ENCODE measurements at places on chromosomes 1 and 21. TPM values are rescaled to one million over a fixed set of nuclear protein-coding genes. Genes with fewer than 3 reads are reported as not detected.

DNA sequence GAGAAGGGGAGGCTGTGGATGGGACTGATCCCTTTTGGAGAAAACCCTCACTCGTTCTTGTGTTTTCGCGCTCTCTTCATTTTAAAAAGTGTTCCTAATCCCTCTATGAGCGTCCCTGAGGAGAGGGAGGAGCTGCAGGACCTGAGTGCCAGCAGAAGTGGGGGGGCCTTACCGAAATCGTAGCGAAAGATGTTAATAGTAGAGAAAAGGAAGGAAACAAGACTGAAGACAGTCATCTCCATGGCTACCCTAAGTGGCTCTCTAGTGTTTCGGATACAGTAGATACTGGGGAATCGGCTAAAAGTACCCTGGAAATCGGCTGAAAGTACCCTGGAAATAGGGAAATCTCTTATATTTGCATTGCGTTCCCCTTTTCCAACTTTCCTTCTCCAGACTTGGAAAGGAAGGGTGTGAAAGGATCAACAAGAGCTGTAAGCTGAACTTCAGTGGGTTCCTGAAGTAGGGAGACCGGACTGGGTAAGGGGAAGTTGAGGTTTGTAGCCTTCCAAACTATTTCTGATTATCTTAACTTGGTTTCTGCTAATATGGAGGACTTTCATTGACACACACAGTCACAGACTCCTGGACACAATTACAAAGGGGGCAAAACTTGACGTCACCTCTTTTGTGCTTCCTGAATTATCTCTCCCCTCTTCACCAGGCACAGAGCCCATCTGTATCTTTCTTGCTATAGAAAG is 486 bp upstream of the DSTYK start:
- no peak for DNase-seq

GRCh38 chr1:67792741-67793458 is 40.4 kb downstream of the GNG12 start:
- DNase-seq, result no peak

GRCh38 chr1:172928412-172928811 is 122.3 kb downstream of the TNFSF18 start:
- no peak for DNase-seq

The GUCA2A gene
- 1.1 TPM for total RNA-seq

GRCh38 chr1:1062348-1063163 is 11.6 kb downstream of the RNF223 start:
- DNase-seq, result no peak

The LRRC53 gene
- total RNA-seq, result not detected

The ALPL gene
- 4.0 TPM for total RNA-seq
